Suprapubic skin (tissue), 4 donors: ENCODE measurements at places on chromosomes 4 and X. TPM values are rescaled to one million over a fixed set of nuclear protein-coding genes. Genes with fewer than 3 reads are reported as not detected.

The PSAPL1 gene
- 160 TPM for total RNA-seq

The NXF2 gene
- total RNA-seq: not detected

The NAP1L5 gene
- 2.3 TPM for total RNA-seq

The FHDC1 gene
- 32.5 TPM for total RNA-seq

The FGB gene
- total RNA-seq: 40.9 TPM

The HS6ST2 gene
- 0.21 TPM for total RNA-seq

The HTRA3 gene
- 12.0 TPM for total RNA-seq

The DUX4 gene
- total RNA-seq: not detected

The RPA4 gene
- 1.9 TPM for total RNA-seq

The DGAT2L6 gene
- total RNA-seq: 14.8 TPM

The CDS1 gene
- 23.6 TPM for total RNA-seq

The EPGN gene
- total RNA-seq: 11.7 TPM

The ERVMER34-1 gene
- 0.76 TPM for total RNA-seq
